ENCODE measurements at places on chromosomes 7 and 10.

- no peak for DNase-seq
Measured at GRCh38 chr7:115066050-115066449, 144.2 kb downstream of the MDFIC start.

- no peak for DNase-seq
Measured at GRCh38 chr7:83870515-83870914, 221.6 kb upstream of the SEMA3E start.

DNA sequence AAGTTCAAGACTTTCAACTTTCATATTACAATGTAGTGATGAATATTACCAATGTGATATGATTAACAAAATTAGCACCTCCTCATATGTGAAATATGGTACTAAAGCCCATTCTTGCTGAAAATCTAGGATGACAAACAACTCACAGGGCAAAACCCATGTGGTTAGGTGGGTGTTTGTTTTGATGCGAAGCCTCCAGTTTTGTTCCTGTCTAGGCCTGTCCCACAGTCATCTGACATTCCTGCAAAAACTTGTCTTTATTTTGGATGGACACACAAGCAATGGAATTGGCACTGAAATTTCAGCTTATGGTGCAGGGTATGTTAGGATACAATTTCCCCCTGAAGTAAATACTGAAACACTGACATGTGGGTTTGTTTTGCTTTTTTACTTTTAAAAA is 95.3 kb downstream of the PARD3 start:
- DNase-seq = no peak

DNA sequence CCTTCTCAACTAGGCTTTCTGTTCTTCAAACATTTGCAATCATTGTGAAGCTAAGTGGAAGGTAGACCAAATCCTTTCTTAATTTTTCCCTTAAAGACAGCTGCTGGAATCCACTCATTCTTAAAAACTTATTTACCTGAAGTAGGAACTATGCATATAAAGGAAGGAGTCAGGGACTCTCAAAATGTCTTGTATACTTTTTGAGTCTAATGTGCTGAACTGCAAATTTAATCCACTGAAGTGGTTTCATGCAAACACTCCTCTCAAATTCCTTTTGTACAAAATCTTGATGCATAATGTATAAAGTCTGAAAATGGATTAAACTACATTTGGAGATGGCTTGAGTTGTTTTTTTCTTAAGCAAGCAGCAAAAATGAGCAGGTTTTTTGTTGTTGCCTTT is 118.0 kb downstream of the CABCOCO1 start:
- DNase-seq = no peak

DNA sequence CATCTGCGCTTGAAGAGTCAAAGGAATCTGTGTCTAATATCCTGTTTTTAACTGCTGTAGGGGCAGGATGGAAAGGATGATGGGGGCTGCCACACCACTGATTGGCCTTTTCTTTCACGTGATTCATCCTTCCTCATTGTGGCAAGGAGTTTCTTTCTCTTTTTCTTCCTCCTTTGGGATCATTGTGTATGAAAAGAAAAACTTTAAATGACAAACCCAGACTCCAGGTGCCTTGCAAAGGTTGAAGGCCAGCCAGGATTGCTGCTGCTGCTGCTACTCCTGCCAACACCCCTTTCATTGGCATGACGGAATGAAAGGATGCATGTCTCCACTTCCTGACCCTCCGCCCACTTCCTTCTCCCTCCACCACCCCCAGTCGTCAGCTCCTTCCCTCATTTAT is 6.5 kb upstream of the OIT3 start:
- DNase-seq = no peak

DNA sequence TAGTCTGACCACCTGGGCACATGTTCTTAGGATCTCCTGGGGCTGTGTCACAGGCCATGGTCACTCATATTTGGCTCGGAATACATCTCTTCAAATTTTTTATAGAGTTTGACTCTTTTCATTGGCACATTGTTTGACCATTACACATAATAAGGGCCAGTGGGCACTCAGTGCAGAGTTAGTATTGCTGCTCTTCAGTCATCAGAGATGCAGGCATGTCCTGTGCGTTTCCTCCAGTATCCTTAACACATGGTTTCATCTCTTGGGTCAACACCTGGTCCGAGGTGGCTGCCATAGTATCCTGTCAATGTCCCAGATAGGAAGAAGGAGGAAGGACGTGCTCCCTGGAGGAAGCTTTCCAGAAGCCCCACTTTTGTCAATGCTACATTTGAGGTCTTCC is 125.0 kb downstream of the FAM107B start:
- no peak for DNase-seq

DNA sequence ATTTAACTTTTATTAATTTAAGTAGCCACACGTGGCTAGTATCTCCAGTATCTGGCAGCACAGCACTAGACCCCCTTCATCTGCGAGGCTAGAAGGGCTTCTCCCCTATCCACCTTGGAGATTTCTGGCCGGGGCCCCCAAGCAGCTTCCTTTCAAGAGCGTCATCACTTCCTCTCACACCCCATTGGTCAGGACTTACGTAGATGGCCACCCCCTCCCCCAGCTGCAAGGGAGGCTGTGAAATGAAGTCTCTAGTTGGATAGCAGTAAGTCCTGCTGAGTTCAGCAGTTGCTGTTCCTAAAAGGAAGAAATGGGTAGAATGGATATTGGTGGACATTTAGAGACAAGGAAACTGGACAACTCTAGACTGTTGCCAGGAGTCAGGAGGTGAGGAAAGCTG is 33.8 kb upstream of the COMTD1 start:
- DNase-seq = no peak
